ENCODE measurements at places on chromosomes 2 and 18.

GRCh38 chr2:309148-309953 is 21.5 kb upstream of the ALKAL2 start:
- DNase-seq, result no peak

GRCh38 chr2:76953733-76954347 is 568.3 kb downstream of the LRRTM4 start:
- DNase-seq, result no peak

- no peak for DNase-seq
These were observed 72.1 kb downstream of the COL6A3 start for GRCh38 chr2:237341872-237342271.

DNA sequence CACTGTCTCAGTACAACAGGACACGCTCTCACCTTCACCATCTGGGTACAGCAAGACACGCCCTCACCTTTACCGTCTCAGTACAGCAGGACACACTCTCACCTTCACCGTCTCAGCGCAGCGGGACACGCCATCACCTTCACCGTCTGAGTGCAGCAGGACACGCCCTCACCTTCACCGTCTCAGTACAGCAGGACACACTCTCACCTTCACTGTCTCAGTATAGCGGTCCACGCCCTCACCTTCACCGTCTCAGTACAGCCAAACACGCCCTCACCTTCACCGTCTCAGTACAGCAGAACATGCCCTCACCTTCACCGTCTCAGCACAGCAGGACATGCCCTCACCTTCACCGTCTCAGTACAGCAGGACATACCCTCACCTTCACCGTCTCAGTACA is 109.9 kb upstream of the CTDP1 start:
- no peak for DNase-seq

Data from stimulated activated CD4-positive, alpha-beta T cell treated with anti-CD3 and anti-CD28 coated beads, TNF-alpha, amount 100 ng/mL, for 4 hours (primary cell).